ENCODE measurements at places on chromosomes 7 and 10.

DNA sequence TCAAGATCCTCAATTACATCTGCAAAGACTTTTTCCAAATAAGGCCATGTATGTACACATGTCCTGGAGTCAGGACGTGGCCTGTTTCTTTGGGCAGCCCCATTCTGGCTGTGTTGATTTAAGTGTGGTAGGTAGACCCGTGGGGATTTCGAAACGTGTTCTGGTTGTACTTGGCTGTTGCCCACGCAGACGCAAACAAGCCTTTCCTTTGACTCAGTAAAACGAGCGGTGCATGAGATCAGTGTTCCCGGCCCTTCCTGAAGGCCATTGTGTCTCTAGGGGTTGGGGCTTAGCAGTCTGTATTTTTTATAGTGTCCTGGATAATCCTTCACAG is 64.8 kb upstream of the DNAJB6 start:
- peak; percentile 76 for DNase-seq

GRCh38 chr7:47721670-47722069 is 139.8 kb upstream of the TNS3 start:
- DNase-seq = no peak

GRCh38 chr10:87589645-87590051 is 70.0 kb upstream of the PAPSS2 start:
- peak; percentile 49 for DNase-seq

GRCh38 chr7:117098457-117098856 is 145.2 kb downstream of the ST7 start:
- peak; percentile 92 for DNase-seq

GRCh38 chr10:110679486-110680272 is 35.5 kb downstream of the RBM20 start:
- DNase-seq = no peak

- no peak for DNase-seq
These were observed 169.5 kb downstream of the DNAJB6 start for GRCh38 chr7:157506268-157506667.

GRCh38 chr10:44589944-44590449 is 205.1 kb upstream of the CXCL12 start:
- DNase-seq = no peak

- peak; percentile 69 for DNase-seq
These were observed at the start of gene CTBP2 for GRCh38 chr10:125159932-125160855. Gene CTBP2, minus strand, starts transcription at chr10:125160563.

- no peak for DNase-seq
These were observed 217.9 kb downstream of the ARHGAP21 start for GRCh38 chr10:24505759-24506158.

DNA sequence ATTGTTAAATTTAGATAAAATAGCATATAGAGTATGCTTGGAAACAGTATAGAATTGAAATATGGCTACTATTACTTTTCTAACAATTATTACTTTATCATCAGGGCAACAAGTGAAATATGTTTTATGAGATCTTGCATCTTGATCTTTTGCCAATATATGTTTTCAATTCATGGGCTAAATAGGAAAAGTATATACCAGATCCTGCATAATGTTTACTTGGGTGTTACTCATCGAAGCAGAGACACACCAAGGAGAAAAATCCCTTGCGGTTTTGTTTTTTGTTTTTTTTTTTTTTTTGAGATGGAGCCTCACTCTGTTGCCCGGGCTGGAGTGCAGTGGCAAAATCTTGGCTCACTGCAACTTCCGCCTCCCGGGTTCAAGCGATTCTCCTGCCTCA is 541.4 kb downstream of the SUGCT start:
- no peak for DNase-seq

DNA sequence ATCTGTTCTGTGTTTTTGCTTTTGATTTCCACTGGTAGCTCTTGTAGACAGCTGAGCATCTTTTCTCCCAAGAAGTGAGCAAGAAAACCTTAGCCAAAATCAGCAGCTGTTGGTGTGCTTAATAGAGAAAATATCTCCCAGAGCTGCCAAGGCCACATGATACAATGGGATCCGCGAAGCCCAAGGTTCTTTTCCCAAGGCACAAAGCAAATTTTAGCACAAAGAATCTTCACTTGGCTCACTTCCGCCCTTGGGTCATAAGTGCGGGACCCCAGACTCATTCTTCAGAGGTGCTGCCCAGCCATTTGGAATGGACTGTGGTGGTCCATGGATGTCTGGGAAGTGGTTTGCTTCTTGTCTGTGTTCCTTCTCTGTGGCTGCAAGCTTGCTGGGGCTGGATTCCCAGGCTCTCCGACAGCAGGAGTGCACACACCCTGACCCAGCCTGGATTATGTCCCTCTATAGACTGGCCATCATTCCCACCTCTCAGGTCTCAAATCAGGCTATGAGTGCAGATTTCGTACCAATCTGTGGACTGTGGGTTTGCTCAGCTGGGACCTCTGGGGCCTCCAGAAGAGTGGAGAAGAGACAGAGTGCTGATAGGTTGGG is 93.0 kb upstream of the TMEM72 start:
- DNase-seq = no peak

GRCh38 chr7:98456866-98457265 is 56.0 kb upstream of the BAIAP2L1 start:
- no peak for DNase-seq

DNA sequence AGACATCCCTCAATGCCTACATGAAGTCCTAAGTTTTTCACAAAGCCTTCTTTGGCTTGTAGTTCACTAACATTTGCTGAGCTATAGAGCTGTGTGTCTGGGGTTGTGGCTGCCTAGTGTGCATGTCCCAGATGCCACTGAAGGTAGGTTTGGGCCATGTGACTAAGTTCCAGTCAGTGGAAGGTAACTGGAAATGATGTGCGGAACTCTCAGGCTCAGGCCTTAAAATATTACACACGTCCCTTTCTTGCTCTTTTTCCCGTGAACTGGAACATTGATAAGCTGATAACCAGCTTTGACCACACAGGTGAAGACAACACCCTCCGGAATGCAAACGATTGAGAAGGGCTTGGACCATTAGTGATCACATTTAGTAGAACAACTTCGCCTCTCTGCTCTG is 358.1 kb downstream of the GATA3 start:
- DNase-seq = no peak

GRCh38 chr10:17233286-17233991 is 5.4 kb downstream of the VIM start:
- DNase-seq = peak; percentile 47
